GM04503 (cell line): ENCODE measurements at places on chromosomes 13 and 19.

- DNase-seq = no peak
Measured at GRCh38 chr19:48569814-48570213, 17.8 kb downstream of the SULT2B1 start.

DNA sequence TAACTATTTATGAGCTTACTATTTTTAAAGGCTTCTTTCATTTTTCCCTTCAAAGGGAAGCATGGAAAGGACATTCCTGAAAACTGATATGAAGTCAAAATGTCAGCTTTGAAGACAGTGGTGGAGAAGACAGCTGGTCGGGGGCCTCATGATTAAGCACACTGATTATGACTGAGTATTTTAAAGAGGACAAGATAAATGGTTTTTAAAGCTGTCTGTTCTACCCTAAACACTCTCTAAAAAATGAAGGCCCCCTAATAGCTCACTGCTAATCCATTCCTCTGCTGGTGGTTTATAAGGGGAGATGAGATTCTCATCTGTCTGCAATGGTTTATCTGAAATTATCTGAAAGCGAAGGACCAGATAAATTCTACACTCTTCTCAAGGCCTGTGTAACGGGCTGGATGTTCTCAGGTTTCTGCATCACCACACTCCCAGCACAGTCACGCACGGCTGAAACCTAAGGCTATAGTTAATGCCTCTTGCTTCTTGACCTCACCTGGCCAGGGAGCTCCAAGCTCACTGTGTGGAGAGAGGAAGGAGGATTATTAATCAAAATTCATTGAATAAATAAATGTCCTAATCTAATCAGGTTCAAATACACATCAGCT, 86.9 kb upstream of the DOCK9 start:
- DNase-seq = no peak

GRCh38 chr13:34506796-34507195, 435.3 kb upstream of the NBEA start:
- no peak for DNase-seq

GRCh38 chr13:27362064-27362751, 62.2 kb upstream of the GTF3A start:
- peak; percentile 12 for DNase-seq
